ENCODE measurements at places on chromosomes 1 and 21.

GRCh38 chr1:247111700-247112478, 7.7 kb upstream of the ZNF669 start:
- no peak for DNase-seq

DNA sequence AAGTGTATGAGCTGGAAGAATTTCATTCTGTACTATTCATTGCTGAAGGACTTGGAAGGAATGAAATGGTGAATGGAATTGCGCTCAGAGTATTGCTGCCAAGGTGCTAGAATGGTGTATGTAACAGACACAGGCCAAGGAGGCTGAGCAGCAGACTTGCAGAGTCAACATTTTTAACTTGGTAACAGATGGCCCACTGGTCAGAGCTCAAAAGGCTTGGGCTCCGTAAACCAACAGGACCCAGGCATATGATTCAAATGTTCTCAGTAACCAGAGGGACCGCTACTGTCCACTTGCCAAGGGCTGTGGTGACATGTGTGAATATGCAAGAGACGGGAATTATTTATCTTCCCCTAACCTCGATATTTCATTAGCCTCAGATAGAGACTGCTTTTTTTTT, 28.8 kb upstream of the PTGFRN start:
- no peak for DNase-seq

DNA sequence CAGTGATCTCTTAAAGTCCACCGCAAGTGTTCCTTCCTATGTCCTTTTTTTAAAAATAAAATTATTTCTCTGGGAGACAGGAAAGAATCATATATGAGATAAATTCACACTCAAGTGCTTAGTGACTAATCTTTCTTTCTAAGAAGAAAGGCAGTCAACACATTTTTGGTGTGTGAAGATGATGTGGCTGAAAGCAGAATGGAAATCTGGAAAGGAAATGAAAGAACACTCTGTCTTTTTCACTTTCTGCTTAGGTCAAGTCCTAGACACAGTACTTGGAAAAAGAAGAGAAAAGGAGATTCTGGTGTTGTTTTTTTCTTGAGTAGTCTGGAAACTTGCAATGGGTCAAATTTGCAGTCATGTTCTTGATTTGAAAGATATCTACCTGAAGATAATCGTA, 45.5 kb upstream of the PRRX1 start:
- no peak for DNase-seq

DNA sequence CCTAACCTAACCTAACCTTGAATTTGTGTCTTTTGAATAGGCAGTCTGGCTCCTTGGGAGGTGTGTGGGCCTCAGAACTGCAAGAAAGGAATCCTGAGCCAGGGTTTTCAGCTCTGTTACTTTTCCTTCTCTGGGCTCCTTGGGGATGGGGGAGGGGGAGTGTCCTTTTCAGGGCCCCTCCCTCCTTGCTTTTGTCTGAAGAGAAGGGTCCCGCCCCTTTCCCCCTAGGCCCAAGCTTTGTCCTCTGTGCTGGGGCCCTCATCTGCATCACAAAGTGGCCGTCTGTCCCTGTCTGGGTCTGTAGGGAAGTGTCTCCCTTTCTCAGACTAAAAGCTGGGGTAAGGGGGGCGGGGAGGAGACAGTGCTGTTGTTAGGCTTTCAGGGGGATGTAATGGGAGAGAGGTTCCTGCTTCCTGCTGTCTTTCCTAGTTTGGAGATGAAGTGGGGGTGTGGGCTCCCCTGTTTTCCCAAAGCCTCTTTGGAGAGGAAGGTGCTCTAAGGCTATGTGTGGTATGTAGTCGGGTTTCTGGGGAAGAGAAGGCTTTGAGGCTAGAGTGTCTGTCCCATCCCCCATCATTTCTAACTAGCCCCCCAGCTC, 3.1 kb downstream of the AGO1 start:
- DNase-seq: no peak

GRCh38 chr1:88079036-88079435, 605.0 kb upstream of the PKN2 start:
- DNase-seq: no peak

- no peak for DNase-seq
Measured at GRCh38 chr1:20948101-20948500, 161.0 kb upstream of the HP1BP3 start.

GRCh38 chr1:224559981-224560728, 56.0 kb upstream of the CNIH3 start:
- DNase-seq: no peak

DNA sequence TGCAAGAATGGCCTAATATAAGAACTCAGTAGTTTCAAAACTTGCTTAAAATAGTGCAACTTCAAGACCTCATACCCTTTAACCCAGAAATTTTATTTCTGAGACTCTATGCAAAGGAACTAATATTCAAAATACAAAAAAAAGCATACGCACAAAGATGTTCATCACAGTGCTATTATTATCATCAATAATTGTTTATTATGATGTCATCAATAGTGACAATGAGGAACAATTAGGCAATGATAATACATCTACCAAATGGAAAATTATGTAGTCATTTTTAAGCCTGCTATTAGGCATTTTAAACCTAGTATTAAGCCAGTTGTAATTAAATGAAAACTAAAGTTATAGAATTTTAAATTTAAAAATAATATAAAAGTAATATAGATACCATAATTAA, 3.3 kb downstream of the TTLL7 start:
- no peak for DNase-seq

GRCh38 chr1:190478149-190479049, 735 bp upstream of the BRINP3 start:
- no peak for DNase-seq

DNA sequence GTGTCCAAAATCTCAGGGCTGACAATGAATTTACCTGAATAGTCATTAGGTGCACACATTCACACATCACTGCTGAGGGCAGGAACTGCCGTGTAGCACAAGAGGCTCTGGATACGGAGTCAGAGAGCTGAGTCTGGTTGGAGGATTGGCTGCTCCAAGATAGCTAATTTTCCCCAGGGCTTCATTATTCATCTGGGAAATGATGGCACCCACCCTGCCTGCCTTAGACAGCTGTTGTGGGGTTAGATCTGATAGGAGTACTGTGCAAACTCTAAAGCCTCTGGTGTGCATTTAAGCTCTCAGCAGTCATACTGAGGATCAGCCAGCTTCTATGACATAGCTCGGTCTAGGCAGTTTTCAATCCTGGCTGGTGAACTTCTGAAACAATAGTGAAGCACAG, 67.0 kb downstream of the LMX1A start:
- DNase-seq: no peak

GRCh38 chr1:205068457-205069040, 15.7 kb downstream of the TMEM81 start:
- no peak for DNase-seq

- no peak for DNase-seq
Measured at GRCh38 chr1:225378880-225379279, 49.0 kb downstream of the LBR start.

DNA sequence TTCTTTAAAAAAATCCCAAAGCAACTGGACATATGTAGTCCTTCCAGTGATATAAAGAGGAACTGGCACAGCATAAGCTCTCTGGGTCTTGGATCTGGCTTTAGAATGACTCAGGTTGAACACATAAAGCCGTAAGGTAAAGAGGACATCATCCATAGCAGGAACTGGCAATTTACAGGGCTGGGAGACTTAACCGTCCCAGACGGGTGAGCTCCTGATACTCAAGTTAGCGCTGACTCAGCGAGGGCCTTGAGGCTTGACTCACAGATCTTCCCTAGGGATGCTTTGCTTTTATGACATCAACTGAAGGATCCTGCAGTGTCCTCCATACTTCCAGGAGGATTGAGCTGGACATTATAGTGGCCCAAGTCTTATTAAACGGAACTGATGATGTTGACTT, 154.1 kb downstream of the CLIC6 start:
- no peak for DNase-seq

GRCh38 chr1:41762251-41762650, 156.5 kb downstream of the HIVEP3 start:
- DNase-seq: no peak

GRCh38 chr1:115658646-115659045, 16.9 kb downstream of the VANGL1 start:
- no peak for DNase-seq

- no peak for DNase-seq
Measured at GRCh38 chr1:110184446-110184845, 25.7 kb upstream of the KCNC4 start.

GRCh38 chr1:58746757-58747156, 37.1 kb downstream of the JUN start:
- no peak for DNase-seq

DNA sequence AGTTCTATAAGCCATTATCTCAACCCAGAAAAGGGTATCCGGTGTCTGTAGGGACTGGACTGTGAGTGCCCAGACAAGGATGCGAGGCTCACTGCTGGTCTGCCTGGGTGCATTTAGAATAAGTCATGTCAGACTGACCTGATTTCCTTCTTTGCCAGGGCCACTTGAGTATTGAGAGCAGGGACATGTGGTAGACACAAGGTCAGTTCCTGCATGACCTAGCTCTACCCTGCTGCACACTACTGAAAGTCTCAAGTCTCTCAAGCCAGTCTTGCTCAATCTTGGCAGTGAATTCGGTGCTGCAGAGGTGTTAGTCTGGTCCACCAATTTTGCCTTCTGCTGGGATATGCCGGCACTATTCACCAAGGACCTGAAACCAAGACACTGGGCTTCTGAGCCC, 180.1 kb downstream of the C1orf94 start:
- no peak for DNase-seq

DNA sequence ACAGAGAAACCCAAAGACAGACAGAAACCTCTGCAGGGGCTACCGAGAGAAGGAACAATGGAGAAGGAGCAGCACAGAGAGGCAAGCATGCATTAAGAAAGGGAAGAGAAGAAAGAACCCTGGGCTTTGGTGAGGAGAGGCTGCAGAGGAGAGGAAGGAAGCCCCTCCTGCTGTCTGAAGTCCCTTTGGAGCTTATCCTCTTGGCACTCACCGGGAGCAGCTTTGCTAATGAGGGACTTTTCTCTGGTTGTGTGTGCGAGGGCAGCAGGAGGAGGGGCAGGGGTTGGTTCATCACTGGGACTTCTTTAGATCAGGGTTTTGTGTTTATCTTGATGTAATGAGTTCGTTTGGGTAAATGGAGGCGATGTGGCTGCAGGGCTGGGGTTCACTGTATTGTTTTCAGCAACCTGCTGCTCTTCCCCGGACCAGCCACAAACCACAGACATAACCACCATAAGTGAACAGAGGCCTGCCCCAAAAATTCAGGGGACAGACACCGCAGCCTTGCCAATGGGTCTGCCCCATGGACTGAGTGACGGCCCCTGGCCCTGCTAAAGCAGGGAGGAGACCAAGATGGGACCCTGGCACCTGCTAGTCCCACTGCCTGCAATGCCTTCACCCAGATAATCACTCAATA, 100.6 kb downstream of the KCND3 start:
- DNase-seq: no peak

GRCh38 chr1:78649628-78650027, at the start of gene IFI44:
Gene IFI44 (plus strand): TSS chr1:78649831. CDS start chr1:78650196, 365 bp downstream.
- DNase-seq: no peak

- DNase-seq: no peak
Measured at GRCh38 chr21:42388740-42389448, 7.0 kb downstream of the TMPRSS3 start.

DNA sequence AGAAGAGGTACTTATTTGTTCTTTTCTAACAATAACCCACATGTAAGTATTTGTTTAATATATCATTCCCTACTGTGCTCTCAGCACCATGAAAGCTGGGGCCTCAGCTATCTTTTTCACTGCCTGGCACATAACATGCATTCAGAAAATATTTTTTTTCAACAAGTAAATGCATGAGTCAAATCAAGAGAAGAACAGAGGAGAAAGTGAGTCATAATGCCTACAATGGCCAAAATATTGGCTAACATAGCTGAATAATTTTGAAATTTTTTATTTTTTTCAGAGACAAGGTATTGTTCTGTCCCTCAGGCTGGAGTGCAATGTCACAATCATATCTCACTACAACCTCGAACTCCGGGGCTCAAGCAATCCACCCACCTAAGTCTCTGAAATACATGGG, 252.2 kb upstream of the ADAMTS5 start:
- DNase-seq: no peak

DNA sequence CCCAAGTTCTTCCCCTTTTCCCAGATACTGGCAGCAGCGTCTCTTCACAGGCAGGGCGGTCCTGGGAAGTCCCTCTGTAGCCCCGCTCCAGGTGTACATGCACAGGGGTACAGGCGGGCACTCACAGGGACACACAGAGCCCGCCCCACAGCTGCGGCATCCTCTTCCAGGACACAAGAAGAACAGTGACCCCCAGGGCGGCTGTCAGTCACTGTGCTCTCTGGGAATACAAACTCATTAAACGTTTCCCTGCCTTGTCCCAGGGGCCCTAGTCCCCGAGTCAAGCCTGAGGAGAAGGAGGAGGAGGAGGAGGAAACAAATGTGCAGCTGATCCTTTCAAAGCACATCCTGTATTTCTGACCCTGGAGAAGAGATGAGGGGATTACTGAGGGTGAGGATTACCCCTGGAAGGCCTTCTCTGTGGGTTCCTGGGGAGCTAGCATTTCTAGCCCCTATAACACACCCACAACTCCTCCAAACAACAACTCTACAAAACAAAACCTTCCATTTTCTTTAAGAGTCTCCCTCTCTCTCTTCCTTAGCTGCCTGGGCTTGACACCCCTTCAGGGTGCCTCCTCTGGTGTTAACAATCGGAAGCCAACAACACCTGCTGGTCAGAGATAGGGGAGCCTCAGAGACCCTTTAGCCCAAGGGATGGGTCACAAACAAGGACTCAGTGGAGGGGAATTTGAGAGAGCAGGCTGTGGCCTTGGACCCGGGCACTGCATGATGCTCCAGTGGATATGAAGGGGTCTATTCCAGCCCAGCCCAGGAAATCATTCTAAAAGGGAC, 28.4 kb upstream of the DMBX1 start:
- DNase-seq: no peak

GRCh38 chr1:171460018-171460620, 25.2 kb upstream of the PRRC2C start:
- no peak for DNase-seq

DNA sequence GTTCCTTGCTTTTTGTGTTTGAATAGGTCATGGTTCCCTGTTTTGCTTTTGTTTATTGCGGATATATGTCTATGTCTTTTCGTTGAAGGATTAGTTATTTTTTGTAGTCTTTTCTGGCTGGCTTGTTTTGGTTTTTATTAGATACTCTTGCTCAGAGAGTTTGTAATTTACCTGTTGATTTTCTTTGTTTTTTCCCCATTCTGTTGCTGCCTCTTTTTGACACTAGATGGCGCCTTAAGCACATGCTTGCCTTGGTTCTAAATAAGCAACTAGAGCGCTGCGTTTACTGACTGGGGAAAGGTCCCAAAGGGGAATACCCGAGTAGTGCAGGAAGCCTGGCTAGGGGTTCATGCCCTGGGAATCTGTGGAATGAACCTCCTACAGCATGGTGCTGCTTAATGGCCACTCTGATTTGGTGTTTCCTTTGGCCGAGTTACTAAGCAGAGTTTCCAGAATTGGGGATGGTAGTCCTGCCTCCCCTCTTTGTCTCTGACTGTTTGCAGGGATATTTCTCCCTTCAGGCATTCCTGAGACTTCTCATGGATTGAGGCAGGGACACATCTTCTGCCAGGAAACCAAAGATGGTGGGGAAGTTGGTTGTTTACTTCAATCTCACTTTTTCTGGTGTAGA, 143.2 kb downstream of the PTPRU start:
- DNase-seq: no peak

GRCh38 chr1:181038399-181038873, 4.7 kb downstream of the MR1 start:
- no peak for DNase-seq
